Memory B cell (primary cell): ENCODE measurements at places on chromosomes 2 and 18.

GRCh38 chr2:46328291-46328690, 31.1 kb downstream of the EPAS1 start:
- DNase-seq = no peak

- DNase-seq = no peak
Measured at GRCh38 chr2:232668805-232669444, 28.2 kb upstream of the GIGYF2 start.

- no peak for DNase-seq
Measured at GRCh38 chr2:187566266-187566665, 12.0 kb upstream of the TFPI start.

DNA sequence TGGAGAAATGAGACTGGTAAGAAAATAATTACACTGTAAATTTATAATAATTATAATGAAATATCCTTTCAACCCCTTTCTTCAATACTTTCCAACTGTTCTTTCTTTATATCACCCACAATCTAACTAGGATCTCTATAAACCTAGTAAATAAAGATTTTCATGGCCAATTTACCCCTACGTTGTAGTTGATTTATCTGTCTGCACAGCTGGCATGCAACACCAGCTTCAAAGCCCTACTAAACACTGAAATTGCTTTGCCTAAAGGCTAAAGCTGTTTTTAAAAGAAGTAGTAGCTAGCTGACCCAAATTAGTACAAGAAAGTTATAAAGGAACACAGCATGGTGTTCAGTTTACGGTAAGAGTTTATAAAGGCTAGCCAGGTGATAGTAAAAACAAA, 140.1 kb downstream of the NOL4 start:
- no peak for DNase-seq

DNA sequence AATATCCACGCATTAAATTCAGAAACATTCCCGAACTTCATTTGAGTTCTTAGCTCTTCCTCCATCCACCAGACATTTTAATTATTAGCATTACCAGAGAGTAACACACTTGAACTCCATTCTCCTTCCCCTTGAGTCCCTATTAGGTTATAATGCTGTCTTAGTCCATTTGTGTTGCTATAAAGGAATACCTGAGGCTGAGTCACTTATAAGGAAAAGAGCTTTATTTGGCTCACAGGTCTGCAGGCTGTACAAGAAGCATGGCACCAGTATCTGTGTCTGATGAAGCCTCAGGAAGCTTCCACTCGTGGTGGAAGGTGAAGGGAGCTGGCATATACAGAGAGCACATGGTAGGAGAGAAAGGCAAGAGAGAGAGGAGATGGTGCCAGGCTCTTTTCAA, 25.4 kb downstream of the TBC1D8 start:
- no peak for DNase-seq

GRCh38 chr18:28412521-28412920, 235.6 kb upstream of the CDH2 start:
- no peak for DNase-seq
